ENCODE measurements at places on chromosomes 3 and 15. TPM values are rescaled to one million over a fixed set of nuclear protein-coding genes. Genes with fewer than 3 reads are reported as not detected.
A peak's percentile ranks its signal among the peaks of the same experiment; 100 is the strongest.

The RARRES1 gene
- total RNA-seq: 3.7 TPM

The KNSTRN gene
- total RNA-seq: 201 TPM

GRCh38 chr3:168608926-168609325 is 513.2 kb upstream of the GOLIM4 start:
- DNase-seq: no peak

DNA sequence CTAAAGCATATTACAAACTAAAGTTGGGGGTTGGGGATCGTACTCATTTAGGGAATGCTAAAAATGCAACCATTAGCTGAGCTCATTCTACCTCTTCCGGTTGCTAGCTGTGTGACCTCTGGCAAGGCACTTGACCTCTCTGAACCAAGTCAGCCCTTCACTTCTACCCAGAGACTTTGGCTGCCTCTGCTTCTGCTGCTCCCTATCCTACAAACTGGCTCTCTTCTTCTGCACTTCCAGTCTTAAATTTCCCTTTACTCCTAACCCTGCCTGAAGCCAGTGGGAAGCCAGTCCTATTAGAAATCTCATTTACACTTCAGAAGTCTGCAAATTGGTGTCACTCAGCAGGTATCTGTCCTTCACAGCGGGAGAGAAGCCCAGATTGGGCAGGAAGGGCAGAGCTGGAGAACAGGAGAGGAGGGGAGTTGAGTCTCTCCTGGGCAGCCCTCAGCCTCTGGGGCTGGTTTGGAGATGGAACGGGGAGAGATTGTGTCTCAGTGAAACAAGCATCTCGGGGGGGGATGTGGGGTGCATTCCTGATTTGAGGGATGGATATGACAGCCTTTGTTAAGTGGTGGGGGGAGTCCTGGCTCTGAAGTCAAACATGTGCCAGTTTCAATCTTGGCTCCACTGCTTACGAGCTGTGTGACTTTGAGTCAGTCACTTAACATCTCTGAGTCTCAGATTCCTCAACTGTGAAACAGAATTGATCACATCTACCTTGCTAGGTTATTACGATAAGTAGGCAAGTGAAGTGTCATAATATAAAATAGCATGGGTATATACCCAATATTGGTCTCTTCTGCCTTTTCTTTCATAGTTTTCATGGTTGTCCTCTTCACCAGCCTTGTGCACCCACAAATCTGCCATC is 7.8 kb upstream of the AEN start:
- peak; percentile 42 for DNase-seq

GRCh38 chr3:43034200-43034599 is 55.1 kb downstream of the GASK1A start:
- DNase-seq: no peak

DNA sequence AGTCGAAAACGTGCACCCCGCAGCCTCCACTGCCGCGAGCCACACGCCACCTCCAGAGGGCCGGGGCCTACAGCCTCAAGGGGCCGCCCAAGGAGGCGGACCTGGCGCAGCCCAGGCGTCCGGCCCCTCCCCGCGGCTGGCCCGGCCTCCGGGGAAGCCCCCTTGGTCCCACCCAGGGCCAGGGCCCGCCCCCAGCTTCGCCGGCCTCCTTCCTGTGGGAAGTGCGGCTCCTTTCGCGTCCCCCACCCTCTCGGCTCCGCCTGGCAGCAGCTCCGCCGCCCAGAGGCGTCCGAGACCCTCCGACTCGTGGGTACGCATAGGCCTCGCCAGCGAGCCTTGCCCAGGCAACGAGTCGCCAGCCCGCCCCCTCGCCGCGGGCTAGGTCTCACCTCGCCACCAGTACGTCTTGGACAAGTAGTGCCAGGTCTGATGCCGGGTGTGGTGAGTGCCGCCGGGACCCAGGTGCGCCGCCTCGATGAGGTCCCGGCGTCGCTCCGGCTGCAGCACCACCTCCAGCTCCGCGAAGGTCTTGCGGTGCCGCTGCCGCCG is 642 bp downstream of the ZBTB11 start:
- peak; percentile 97 for DNase-seq
